Activated CD4-positive, alpha-beta T cell treated with anti-CD3 and anti-CD28 coated beads, Interleukin-2, amount 10 ng/mL, durations not matched to agents 24 days and 14 days (primary cell): ENCODE measurements at places on chromosomes 5 and 9. TPM values are rescaled to one million over a fixed set of nuclear protein-coding genes. Genes with fewer than 3 reads are reported as not detected.
A peak's percentile ranks its signal among the peaks of the same experiment; 100 is the strongest.

- H3K4me1 ChIP-seq, result no peaks in the 10 kb centered on the region
- no peak overlapping the region for H3K4me3 ChIP-seq
- no peaks in the 10 kb centered on the region for H3K27me3 ChIP-seq
- no peak for DNase-seq
- H3K36me3 ChIP-seq, result no peaks in the 10 kb centered on the region
Observed at GRCh38 chr5:9288234-9288633, 257.6 kb downstream of the SEMA5A start.

DNA sequence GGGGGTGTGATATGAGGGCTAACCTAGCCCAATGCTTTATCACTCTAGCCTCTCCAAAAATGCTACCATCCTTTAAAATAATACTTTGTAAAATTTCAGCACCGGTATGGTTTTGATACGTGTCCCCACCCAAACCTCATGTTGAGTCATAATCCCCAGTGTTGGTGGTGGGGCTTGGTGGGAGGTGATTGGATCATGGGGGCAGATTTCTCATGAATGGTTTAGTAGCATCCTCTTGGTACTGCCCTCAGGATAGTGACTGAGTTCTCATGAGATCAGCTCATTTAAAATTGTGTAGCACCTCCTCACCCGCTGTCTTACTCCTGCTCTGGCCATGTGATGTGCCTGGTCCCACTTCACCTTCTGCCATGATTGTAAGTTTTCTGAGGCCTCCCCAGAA is 35.0 kb upstream of the ANKH start:
- peak overlapping the region; percentile 20 for H3K27ac ChIP-seq
- H3K36me3 ChIP-seq, result no peaks in the 10 kb centered on the region
- no peak overlapping the region for H3K4me3 ChIP-seq
- H3K4me1 ChIP-seq, result peaks cover 4% of the 10 kb centered on the region
- peaks cover 11% of the 10 kb centered on the region for H3K27me3 ChIP-seq

DNA sequence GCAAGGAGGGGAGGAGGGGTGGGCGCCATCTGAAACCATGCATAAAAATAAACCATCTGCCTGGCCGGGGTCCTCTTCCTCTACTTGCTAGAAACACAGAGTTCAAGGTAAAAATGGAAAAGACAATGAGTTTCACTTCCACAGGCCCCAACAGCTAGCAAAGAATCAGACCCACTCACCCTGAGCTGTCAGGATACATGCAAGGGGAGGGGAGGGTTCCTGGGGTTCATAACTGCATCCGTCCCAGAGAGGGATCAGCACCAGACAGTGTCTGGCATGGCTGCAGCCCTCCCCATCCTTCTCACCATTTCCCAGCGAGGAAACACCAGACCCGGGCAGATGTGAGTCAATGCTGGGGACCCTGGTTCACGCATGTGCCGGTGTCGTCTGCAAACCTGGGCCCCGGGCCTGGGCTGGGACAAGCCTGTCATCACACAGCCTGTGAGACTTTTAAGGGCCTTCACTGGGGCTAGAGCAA is 55.4 kb downstream of the SEMA4D start:
- DNase-seq, result no peak
- H3K27ac ChIP-seq, result peak overlapping the region; percentile 77
- H3K4me1 ChIP-seq, result peaks cover 79% of the 10 kb centered on the region
- H3K4me3 ChIP-seq, result no peak overlapping the region
- H3K36me3 ChIP-seq, result peaks cover 58% of the 10 kb centered on the region

- H3K27me3 ChIP-seq, result no peaks in the 10 kb centered on the region
- no peak for DNase-seq
- peak overlapping the region; percentile 85 for H3K27ac ChIP-seq
- H3K4me1 ChIP-seq, result peaks cover 80% of the 10 kb centered on the region
- peaks cover 14% of the 10 kb centered on the region for H3K36me3 ChIP-seq
- peak overlapping the region; percentile 63 for H3K4me3 ChIP-seq
Observed at GRCh38 chr5:111234125-111234524, 9.9 kb downstream of the CAMK4 start.

SURF1 gene
- 29.8 and 33.2 TPM in 2 replicates for total RNA-seq

OR1N1 gene
- not detected in 2 replicates for total RNA-seq

CRAT gene
- 8.6 and 11.4 TPM in 2 replicates for total RNA-seq

CARTPT gene
- not detected in 2 replicates for total RNA-seq
